ENCODE measurements at places on chromosomes 16 and 17.

GRCh38 chr17:45326626-45327025 lies 9.8 kb upstream of the MAP3K14 start:
- no peak for DNase-seq

DNA sequence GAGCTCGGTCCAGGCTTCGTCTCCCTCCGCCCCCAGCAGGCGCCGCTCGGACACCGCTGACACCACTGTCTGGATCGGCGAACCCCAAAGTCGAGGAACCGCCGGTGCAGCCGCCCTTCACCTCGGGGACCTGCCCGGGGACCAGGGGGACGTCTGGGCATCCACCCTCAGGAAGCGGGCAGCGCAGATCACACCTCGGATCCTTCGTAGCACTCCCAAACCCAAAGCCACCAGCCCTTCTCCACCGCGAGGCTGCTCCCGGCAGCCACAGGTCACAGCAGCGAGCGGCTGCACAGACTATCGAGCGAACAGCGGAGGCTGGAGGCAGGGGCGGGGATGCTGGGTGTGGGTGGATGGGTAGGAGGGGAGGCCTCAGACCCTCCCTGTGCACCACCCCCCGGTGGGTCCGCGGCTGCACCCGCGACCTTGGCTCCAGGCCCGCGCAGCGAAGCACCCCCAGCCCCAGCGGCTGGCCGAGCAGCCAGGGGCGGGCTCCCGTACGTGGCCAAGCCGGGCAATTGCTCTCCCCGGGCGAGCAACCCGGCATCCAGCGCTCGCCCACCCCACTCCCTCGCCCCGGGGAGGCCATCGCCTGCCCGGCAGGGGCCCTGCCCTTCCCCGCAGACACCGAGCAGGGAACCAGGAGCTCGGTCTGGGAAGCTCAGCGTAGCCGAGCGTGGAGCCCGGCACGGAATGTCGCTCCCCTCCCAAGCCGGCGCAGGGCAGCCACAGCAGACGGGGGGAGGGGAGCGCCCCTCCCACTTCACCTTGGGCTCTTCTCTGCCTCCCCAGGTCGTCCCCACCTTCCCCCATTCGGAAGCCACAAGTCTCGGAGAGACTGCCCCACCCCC lies 1.0 kb downstream of the SDK2 start:
- no peak for DNase-seq

DNA sequence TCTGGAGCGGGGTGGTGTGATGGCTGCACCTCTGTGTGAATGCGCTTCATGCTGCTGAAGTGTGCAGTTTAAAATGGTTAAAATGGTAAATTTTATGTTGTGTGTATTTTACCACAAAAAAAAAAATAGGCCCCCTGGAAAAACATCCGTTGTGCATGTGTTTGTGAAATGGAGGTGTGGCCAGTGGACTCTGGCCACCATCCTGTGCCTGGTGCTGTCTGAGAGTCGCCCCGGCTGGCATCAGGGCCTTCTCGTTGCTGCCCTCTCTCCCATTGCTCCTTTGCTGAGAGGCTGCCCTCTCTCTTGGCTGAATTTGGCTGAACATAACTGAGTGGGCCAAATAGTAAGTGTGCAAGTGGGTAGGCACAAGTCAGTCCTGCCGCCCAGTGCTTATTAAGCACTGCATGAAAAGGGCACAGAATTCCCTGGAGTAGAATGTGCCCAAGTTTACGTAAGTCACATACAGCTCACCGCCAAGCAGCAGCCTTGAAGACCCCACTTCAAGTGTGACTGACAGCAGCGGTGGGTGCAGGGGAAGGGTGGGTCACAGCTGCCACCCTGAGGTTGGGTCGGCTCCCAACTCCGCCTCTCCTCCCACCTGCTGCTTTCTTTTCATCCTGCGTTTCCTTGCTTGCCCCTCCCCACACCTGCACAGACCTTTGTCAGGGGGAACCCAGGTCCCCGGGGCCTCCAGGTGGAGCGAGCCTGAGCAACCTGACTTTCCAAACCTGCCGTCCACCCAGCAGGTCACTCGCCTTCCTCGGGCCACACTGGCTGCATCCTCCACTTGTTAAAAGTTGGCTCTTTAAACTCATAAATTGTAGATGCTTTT lies 46.8 kb downstream of the FOXK2 start:
- no peak for DNase-seq

GRCh38 chr16:28167221-28167620 lies 44.5 kb downstream of the XPO6 start:
- no peak for DNase-seq

GRCh38 chr16:55406651-55407050 lies 72.3 kb upstream of the MMP2 start:
- no peak for DNase-seq

DNA sequence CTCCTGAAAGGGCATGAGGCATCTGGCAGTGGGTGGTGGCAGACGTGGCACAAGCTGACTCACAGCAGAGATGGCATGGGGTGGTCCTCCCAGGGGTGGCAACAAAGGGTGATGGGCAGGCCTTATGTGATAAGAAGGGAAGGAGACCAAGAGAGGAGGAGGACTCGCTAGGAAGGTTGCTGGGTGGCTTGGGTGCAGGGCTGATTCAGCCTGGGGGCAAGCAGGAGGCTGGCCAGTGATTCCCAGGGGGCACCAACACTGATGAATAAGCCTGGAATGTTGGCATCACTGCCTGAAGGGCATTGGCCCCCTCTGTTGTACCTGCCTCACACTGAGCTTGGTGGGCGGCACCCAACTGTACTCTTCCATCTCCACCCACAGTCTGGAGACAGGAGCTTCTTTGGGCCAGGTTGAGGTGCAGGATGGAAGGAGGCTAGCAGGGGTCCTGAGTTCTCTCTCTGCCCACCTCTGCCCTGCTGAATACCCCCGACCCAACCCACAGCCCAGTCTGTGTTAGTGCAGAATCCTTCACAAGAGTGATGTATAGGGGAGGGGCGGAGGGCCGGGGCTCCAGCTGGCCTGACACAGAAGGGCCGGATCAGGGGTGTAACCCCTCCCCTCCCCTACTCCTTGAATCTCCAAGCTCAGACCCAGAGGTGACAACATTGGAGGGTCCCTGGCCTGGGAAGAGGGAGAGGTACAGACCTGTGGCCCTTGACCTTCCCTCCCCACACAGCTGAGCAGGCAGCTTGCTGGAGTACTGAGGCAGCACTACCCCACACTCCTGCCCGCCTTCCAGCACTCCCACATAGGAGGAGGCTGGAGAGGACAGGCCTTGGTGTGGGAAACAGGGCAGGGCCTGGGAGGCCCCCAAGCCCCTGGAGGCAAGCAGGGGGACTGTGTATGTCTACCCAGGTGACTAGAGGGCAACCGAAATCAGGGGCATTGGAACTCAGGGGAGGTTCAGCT lies 2.6 kb downstream of the STAC2 start:
- no peak for DNase-seq

- DNase-seq, result no peak
Measured at GRCh38 chr17:79666111-79666510, 55.3 kb upstream of the RBFOX3 start.

GRCh38 chr17:70863436-70864248 lies 694.3 kb downstream of the KCNJ2 start:
- no peak for DNase-seq

DNA sequence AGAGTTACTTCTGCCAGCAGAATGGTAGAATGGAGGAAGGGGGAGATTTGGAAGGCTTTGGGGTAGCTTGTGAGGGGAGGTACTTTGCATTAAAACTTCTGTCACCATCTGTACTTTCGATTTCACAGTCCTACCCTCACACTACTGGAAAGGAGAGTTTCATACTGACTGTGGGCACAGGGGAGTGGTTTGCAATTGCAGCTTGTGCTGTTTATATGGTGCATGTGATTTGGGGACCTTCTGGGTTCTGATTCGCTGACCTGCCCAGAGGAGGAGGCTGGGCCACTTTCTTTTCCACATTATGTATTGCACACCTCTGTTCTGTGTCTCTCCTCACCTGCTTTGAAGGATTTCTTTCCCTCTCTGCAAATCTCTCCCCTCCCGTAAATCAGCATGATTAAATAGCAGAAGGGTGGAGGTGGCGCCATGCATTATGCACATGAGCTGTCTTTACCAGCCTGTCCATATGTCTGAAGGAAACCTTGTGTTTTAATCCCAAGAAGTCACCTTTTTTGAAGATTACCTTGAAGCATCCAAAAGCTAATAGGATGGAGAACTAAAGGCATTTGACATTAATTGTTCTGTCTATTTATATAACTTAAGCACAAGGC lies 90.9 kb downstream of the RBFOX1 start:
- no peak for DNase-seq

DNA sequence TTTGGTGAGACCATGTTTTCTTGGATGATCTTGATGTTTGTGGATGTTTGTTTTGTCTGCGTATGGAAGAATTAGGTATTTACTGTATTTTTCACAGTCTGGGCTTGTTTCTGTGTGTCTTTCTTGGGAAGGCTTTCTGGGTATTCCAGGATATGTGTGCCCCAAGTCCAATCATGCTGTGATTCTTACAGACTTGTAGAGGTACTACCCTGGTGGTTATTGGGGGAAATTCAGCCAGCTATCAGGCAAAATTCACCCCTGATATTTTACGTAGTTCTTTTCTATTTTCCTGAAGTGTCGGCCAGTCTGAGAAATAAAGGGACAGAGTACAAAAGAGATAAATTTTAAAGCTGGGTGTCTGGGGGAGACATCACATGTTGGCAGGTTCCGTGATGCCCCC lies 33.4 kb upstream of the ARL4D start:
- no peak for DNase-seq

GRCh38 chr16:89332902-89333245 lies 115.4 kb downstream of the ZNF778 start:
- no peak for DNase-seq

GRCh38 chr16:56966093-56966475 lies 4.3 kb downstream of the CETP start:
- DNase-seq, result no peak

DNA sequence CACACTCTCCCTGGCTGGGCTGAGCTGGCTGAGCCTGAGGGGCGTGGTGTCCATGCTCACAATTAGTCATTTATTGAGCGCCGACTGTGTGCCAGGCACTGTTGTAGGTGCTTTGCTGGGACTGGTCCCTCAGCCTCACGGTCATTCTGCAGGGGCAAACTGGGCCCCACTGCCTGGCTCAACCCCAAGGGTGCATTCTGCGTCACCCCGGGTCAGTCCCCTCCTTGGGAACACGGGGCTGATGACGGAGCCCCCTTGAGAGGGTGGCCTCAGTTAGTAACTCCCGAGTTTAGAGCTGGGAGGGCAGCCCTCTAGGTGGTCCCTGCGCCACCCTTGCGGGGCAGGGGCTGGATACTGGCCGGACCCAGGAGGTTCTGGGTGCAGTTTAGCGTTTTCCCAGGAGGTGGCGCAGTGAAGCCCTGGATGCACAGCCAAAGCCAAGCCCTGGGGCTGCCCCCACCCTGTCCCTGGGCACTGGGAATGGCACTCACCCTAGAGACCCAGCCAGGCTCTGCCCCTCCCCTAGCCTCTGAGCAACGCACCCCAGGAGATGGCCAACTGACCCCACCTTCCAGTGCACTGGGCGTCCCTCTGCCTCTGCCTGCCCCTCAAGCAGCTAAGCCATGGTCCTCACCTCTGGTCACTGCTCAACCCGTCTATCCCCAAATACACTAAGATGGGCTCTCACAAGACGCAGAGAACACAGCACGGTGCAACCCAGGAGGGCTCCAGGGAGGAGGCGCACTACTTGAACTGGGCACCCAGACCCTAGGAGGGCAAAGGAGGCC lies 243.2 kb upstream of the GSE1 start:
- DNase-seq, result no peak

GRCh38 chr17:37848690-37849616 lies 75.3 kb upstream of the TBC1D3K start:
- DNase-seq, result no peak

- no peak for DNase-seq
Measured at GRCh38 chr16:50487528-50487927, 60.7 kb upstream of the NKD1 start.

DNA sequence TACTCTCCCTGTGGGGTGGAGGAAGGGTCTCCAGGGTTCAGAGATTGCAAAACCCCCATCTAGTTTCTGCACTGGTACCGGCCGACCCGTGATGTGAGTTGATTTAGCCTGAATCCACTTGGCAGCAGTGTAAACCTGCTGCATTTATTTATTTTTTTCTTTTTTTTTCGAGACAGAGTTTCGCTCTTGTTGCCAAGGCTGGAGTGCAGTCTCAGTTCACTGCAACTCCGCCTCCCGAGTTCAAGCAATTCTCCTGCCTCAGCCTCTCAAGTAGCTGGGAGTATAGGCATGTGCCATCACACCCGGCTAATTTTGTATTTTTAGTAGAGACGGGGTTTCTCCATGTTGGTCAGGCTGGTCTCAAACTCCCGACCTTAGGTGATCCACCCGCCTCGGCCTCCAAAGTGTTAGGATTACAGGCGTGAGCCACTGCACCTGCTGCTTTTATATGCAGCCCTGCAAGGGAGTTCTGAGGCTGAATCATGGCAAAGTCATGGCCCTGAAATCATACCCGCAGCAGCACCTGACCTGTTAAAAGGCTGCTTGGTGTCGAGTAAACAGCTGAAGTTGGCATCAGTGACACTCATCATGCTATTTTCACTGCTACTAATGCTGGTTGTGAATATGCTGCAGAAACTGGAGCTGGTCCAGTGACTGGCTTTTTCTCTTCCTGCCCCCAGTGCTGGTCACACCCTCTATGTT lies 21.4 kb downstream of the DEXI start:
- no peak for DNase-seq

GRCh38 chr16:4321286-4322120 lies 5.6 kb downstream of the GLIS2 start:
- DNase-seq, result no peak

DNA sequence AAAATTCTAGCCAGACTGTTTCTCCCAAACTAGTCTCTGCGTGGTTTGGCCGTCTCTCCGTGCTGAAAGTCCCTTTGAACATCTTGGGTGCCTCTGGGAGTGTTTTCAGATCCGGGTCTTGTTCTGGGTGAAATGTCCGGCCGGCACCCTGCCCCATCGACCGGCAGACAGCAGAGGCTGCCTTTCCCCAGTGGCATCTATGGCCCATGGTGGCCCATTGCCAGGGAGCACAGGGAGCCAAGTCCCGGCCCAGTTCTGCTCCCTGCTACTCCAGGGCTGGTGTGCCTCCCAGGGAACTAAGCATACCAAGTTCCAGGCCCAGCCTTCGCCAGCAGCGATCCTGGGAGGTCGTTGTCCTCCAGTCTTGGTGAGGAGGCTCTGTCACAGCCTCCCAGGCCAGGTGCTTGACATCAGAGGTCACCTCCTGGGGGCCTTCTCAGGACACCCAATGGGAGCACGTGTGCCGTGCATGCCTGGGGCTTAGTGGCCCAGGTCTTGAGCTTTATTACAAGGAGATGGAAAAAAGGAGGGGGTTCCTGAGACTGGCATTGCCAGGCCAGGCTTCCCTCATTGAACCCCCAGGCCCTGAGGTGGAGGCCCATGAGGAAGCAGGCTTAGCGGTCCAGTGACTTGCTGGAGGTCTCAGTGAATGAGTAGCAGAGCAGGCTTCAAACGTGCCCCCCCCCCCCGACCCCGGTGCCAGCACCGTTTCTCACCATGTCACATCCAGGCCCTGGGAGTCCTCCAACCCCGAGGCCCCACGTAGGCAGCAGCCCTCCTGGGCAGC lies 54.0 kb downstream of the PGS1 start:
- DNase-seq, result no peak

GRCh38 chr16:23324727-23325126 lies 22.6 kb downstream of the SCNN1B start:
- DNase-seq, result no peak
